Panc1 (cell line): ENCODE measurements at places on chromosomes 11 and 22. TPM values are rescaled to one million over a fixed set of nuclear protein-coding genes. Genes with fewer than 3 reads are reported as not detected.

- no peaks in the 10 kb centered on the region for H3K4me1 ChIP-seq
- H3K27ac ChIP-seq, result no peak overlapping the region
- H3K36me3 ChIP-seq, result no peaks in the 10 kb centered on the region
- H3K27me3 ChIP-seq, result no peaks in the 10 kb centered on the region
- no peak for DNase-seq
Observed at GRCh38 chr11:115207166-115207591, 297.0 kb downstream of the CADM1 start.

GRCh38 chr11:46183819-46184218 is 62.6 kb upstream of the PHF21A start:
- DNase-seq, result no peak
- H3K36me3 ChIP-seq, result no peaks in the 10 kb centered on the region
- no peak overlapping the region for H3K4me3 ChIP-seq
- no peaks in the 10 kb centered on the region for H3K4me1 ChIP-seq
- no peak overlapping the region for H3K27ac ChIP-seq

- no peak for DNase-seq
- H3K4me1 ChIP-seq, result no peaks in the 10 kb centered on the region
- no peaks in the 10 kb centered on the region for H3K36me3 ChIP-seq
- no peaks in the 10 kb centered on the region for H3K27me3 ChIP-seq
Observed at GRCh38 chr11:5339771-5340322, 3.5 kb downstream of the OR51B5 start.

CHRNA10 gene
- 6.8 TPM for total RNA-seq

GRCh38 chr11:112310419-112310818 is 49.8 kb upstream of the PLET1 start:
- H3K4me1 ChIP-seq, result no peaks in the 10 kb centered on the region
